Cerebellum (tissue), 4 donors: ENCODE measurements at places on chromosomes 3 and 15.

DNA sequence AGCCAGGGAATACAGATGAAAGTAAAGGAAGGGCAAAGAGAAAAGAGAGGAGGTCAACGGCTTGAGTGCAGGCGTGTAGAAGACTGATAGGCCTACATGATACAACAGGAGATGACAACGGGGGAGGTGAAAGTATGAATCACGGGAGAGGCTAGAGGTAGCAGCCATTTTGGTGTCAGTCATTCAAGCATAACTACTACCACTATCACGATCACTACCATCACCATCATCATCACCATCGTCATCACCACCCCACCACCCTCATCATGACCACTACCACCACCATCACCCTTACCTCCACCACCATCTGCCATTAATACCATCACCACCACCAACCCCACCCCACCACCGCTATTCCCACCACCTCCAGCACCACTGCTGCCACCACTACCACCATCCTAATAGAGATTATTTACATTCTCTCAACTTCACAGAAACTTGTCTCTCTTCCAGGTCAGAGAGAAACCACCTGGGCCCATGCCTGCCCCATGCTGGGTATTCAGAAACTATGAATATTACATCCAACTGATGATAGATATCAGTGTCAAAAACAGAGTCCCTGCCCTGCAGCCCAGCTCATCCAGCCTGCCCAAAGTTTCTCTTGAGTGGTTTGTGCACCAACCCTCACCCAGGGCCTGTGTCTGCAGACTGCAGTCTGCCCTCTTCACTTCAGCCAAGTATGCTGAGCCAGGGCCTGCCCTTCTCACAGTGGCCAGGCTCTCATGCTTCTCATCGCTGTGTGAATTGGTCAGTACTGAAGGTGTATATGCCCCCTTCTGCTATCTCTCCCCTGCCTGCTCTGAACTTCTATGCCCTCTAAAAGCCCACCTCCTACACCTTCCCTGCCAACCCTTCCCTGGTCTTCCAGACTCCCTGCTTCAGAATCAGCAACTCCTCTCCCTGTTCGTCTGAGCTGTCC lies 215.6 kb upstream of the TLE3 start:
- no peak for DNase-seq

DNA sequence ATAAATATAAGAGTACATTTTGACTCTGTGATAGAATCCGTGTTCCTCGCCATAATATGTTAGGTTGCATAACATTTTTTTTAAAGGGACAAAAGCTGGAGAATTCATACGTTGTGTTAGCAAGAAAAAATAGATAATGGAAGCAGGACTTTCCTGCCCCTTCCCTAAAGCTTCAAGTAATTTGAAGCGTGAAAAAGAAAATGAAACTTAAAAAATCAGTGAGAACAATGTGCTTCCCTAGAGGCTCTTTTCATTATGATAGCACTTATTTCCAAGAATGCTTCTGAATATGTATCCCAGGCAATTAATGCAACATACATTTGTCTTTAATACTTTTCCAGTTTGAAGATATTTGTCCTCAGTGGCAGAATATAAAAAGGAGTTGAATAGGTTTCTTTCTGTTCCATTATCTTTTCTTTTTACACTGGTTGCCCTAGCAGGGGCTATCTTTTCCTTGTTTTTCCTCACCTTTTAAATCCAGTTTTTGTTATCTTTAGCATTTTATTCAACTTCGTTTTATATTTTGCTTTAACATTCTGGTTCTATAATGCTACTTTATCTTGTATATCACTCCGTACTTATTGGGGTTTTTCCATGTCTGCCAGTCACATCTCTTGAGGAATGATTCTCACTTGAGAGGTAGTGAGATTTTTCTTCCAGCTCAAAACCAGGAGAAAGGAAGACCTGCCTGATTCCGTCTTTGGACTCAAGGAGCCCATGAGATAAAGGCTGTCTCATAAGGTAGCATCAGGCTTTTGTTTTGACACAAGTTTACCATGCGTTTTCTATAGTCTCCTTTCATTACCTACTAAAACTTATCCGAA lies 113.8 kb downstream of the MBNL1 start:
- DNase-seq = no peak

DNA sequence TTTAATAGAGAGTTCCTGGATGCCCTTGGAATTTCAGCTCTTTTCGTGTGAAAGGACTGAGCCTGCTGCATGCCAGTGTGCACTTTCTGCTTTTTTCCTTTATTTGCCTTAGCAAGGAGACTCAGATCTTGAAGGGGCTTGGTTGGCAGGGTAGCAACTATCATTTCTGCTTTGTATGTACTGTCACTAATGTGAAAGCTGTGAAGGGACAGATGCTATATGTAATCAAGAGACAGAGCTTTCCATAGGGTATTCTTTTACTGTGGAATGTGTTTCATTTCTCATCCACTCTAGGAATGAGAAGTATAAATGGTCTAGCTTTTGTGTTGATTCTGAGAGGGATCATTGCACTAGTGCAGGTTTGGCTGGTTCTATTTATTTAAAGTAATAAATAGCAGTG lies 332.5 kb upstream of the MANF start:
- no peak for DNase-seq

- DNase-seq = no peak
Measured at GRCh38 chr3:71245971-71246880, 337.3 kb downstream of the FOXP1 start.

DNA sequence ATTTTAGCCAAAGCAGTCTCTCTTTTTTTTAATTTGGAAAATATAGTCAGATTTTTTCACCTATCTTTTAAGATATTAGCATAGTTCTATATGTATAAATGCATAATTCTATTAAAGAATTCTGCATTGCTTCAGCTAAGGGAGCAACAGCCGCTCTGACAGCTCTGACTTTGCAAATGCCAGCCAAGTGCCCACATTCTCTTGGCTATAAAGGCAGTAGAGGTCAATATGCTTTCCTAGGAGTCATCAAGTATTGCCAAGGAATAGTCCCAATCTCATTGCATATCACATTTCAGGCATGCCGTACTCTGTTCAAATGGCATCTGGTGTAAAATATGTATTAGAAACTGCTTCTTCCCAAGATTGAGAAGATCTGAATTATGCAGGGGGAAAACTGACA lies 161.4 kb downstream of the RPLP1 start:
- DNase-seq = no peak

GRCh38 chr3:183825456-183826161 lies at the start of gene MAP6D1:
MAP6D1 (minus strand) TSS chr3:183825577; CDS start chr3:183825547, 30 bp downstream.
- peak; percentile 72 for DNase-seq

- no peak for DNase-seq
Measured at GRCh38 chr3:143581972-143582722, 266.1 kb downstream of the SLC9A9 start.

GRCh38 chr3:183439515-183439914 lies 11.1 kb upstream of the MCF2L2 start:
- DNase-seq = no peak

DNA sequence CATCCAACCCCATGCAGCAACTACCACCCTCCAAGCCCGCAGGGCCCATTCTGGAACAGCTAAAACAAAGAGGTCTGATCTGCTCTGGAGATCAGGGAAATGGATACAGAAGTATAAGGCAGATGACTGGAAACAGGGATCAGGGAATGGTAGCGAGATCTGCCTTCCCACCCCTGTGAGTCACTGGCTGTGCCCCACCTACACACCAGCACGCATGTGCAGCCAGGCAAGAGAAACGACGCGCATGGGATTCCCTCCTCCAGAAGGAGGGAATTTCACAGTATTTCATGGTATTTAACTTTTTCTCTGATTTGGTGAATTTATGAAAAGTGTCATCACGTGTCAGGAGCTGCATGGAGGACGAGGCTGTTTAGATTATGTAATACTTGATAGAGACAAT lies 116.7 kb downstream of the ARRDC4 start:
- no peak for DNase-seq

GRCh38 chr3:49723296-49723627 lies 489 bp downstream of the GMPPB start:
- DNase-seq = peak; percentile 57

DNA sequence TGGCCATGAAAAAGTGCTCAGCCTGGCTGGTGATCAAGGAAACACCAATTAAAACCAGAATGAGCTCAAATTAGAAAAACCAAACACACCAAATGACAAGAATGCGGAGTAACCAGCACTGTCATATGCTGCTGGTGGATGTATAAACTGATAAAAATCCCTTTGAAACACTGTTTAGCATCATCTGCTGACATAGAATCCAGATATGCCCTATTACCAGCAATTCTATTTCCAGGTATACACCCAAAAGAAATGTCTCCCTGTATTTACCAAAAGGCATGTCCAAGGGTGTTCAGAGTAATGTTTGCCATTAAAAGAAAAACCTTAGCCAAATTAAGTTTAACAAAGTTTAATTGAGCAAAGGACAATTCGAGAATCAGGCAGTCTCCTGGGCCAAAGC lies 138.6 kb downstream of the FMN1 start:
- DNase-seq = no peak

DNA sequence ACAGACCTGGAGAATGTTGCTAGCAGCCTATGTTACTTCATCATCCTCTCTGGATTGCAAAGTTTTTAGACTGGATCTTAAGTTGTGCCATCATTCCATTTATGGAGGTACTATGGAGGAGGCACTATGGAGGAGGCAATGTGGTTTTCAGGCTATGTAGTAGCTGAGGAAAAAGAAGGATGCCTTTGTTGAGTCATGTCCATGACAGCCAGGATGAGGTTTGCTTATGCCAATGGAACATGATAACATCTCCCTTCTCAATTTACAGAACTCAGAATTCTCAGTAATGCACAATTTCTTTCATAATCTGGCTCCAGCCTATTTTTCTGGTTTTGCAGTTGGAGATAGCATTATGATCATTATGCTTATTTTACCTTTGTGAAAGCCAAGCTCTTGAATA lies 65.9 kb upstream of the TMEM108 start:
- no peak for DNase-seq

DNA sequence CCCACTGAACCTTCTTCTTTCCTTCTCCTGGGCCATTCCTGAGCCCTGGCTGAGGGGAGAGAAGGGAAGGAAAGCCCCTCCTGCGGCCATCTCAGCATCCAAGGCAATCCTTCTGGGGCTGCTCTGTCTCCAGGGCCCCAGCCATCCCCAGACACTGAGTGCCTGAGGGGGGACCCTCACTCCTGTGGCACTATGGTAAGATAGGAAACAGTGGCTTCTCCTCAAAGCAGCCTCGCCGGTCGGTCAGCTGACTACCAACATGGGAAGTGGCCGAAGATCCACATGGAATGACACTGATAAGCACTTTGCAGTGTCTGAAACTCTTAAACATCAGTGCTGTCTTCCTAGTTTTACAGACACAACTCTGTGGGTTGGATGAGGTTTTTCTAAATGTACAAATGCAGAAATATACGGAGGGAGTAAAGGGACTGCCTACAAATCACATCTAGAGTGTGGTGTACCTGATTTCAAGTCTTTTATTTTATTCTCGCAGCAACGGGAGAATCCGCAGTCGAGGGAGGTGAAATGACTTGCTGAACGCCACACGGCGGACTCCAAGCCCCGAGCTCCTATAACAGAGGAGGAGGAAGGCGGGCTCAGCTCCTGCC lies 973 bp upstream of the ITPKA start:
- DNase-seq = no peak

- no peak for DNase-seq
Measured at GRCh38 chr3:59406943-59407342, 357.1 kb upstream of the CFAP20DC start.

DNA sequence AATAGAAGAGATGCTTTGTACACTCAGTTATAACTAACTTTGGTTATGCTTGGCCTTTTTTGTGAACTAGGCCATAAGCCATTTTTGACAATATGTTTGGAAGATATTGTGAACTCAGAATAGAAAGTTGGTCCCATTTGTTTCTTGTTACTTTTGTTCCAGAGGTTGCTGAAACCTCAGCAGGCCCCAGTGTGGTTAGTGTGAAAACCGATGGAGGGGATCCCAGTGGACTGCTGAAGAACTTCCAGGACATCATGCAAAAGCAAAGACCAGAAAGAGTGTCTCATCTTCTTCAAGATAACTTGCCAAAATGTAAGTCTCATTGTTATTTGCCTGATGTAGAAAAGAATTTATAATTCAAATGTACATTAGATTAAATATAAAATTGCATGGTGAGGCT lies 5.7 kb downstream of the ALAS1 start:
- no peak for DNase-seq

DNA sequence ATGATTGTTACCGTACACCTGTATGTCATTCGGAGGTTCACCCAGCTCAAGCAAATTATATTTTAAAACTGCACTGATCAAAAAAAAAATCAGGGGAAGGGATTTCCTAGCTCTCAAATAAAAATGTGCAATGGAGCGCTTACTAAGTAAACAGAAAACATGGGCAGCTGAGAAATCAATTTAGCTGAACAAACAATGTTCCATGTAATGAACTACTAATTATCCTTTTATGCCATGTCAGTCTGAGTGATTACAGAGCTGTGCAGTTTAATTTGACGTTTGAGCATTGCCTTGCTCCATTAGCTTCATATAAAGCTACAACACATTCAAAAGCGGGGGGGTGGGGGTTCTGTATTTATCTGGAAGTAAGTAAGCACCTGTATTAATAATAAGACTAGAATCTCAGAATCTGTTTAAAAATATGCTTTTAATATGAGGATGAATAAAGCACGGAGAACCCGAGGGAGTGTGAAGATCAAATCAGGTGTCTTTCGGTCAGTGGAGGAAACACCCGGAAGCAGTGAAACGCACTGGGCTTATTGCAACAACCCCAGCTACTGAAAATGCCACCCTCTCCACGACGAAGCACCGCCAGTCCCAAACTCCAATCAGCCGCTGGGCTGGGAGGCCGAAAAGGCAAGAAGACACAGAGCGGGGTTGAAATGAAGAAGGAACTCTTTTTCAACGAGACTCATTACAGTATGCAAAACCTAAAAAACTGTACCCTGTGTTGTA lies 196.5 kb upstream of the ATP11B start:
- DNase-seq = no peak

- DNase-seq = no peak
Measured at GRCh38 chr15:62052713-62053112, 7.5 kb downstream of the VPS13C start.

DNA sequence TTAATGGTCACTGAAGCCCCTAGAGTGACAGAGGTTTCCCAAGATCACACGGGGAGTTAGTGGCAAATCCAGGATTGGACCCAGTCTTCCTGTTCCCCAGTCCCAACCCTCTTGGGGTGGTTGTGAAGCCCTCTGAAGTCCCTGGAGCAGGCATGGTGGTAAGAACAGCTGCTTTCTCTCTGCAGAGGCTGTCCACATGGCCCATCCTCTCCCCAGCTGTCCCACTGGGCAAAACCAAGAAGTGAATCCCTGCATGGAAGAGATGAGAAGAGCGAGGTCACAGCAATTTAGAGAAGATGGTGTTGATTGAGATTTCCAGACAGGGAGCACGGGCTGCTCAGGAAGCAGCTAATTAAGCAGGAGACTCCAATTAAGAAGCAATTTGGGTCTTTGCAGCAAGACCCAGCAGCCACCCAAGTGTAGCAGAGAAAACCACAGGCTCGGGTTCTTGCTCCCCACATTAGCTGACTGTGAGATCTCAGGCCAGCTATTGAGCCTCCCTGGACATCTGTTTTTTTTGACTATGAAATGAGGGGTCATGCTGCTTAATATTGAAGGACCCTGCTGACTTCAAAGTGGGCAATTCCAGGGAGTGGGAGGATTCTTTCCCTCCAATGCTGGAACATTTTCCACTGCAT lies 14.8 kb upstream of the HDAC11 start:
- no peak for DNase-seq

GRCh38 chr15:28101201-28101600 lies 2.1 kb upstream of the OCA2 start:
- no peak for DNase-seq

GRCh38 chr15:48682942-48683651 lies 37.6 kb upstream of the FBN1 start:
- no peak for DNase-seq
